ENCODE measurements at places on chromosomes 1 and 21. TPM values are rescaled to one million over a fixed set of nuclear protein-coding genes. Genes with fewer than 3 reads are reported as not detected.

GSTM5 gene
- 0.42 TPM for total RNA-seq

APOBEC4 gene
- total RNA-seq = not detected

DNA sequence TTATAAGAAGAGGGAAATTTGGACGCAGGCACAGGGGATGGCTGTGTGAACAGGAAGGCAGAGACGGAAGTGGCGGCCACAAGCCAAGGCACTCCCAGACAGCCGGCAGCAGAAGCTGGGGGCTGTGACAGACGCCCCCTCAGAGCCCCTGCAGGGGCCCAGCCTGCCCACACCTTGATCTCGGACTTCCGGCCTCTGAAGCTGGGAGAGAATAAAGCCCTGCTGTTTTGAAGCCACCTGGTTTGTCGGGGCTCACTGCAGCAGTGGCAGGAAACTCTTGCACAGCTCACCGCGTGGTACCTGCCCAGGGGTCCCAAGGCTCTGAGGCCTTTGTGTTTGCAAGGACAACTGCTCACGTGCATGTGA lies 13.7 kb downstream of the MEGF6 start:
- no peak for DNase-seq

DNA sequence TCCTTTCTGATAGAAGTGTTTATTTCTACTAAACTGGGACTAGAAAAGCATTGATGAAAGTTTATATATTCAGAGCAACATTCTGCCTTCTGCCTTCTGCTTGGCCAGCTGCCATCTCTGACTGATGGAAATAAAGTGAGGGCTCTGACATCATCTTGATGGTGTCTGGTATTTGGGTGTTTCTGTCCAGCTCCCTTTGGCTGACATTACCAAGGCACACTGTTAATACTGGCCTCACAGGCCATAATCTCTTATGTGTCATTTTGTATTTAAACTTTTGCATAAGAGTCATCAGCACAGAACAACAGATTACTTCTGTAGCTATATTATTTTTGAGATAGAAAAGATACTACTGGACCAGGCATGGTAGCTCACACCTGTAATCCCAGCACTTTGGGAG lies 216.9 kb downstream of the RYR2 start:
- no peak for DNase-seq

SELE gene
- total RNA-seq = not detected

DNA sequence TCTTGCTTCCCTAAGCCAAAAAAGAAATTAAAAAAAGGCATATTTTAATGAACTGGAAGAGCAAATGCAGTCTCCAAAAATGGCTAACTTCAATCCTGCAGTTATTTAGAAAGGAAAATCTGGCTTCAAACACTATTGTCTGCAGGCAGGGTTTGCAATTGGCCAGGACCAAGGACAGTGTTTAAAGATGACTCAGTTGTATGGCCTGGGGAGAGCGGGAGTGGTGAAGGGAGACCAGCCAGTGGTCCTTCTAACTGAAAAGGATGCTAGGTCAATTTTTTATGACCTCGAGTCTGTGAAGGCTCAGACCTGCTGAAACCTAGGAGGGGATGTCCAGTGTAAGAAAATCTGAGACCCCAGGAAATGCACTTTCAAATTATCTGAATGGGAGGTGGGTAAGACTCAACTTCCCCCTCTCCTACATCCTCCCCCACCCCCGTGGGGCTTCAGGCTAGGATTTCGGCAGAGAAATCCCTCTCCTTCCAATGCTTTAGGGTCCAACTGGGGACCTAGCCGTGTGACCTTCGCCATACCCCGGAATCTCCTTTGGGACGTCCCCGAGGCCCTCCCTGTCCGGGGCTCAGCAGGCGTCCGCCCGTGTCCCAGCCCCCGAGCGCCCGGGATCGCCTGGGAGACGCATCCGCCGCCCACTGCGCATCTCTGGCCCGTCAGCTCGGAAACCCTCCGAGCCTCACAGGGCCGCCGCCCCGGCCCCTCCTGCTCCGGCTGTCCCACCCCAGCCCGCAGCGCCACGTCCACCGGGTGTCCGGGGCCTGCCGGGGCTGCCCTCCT lies 602 bp upstream of the RIMKLA start:
- DNase-seq = no peak

DNA sequence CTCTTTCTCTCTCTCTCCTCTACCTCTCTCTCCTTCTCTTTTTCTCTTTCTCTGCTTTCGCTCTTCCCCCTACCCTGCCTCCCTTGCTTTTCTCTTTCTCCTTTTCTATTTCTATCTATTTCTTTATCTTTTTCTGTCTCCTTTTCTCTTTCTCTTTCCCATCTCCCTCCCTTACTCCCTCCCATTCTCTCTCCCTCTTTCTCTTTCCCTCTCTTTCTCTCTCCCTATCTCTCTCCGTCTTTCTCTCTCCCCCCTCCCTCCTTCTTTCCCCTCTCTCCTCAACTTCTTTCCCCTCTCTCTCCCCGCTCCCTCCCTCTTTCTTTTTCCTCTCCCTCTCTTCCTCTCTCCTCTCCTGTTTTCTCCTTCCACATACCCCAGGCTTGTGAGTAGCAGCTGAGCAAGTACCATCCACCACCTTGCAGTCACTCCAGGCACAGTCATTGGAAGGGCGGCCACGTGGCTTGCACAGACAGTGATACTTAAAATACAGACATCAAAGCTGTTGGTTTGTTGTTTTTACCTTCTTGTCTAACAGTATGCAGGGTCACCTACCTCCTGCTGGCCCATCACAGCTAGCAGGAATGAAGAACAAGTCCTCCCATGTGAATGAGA lies 209.1 kb upstream of the COA6 start:
- no peak for DNase-seq

HES3 gene
- not detected for total RNA-seq

WLS gene
- 0.62 TPM for total RNA-seq

GRCh38 chr1:212773011-212773410 lies 18.6 kb downstream of the NSL1 start:
- no peak for DNase-seq

RNU5D-1 gene
- not detected for total RNA-seq

CRP gene
- total RNA-seq = not detected

LMOD1 gene
- total RNA-seq = not detected

- DNase-seq = no peak
Observed at GRCh38 chr21:35420656-35421055, 371.6 kb upstream of the RUNX1 start.

DNA sequence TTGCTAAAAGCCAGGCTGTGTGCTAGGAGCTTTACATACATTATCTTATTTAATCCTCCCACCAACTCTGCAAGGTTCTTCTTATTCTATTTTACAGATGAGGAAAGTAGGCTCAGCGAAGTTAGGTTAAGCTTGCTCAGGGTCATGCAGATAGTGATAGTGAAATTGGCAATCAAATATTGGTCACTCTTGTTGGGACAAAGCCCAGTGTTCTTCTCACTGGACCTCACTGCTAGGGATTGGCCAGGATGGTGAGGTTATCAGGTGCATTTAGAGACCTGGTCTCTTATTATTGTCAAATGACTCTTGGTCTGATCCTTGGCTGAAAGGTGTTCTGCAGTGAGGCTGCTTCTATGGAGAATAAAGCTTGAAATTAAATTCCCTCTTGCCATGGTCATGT lies 145.1 kb downstream of the CNIH3 start:
- no peak for DNase-seq

DNA sequence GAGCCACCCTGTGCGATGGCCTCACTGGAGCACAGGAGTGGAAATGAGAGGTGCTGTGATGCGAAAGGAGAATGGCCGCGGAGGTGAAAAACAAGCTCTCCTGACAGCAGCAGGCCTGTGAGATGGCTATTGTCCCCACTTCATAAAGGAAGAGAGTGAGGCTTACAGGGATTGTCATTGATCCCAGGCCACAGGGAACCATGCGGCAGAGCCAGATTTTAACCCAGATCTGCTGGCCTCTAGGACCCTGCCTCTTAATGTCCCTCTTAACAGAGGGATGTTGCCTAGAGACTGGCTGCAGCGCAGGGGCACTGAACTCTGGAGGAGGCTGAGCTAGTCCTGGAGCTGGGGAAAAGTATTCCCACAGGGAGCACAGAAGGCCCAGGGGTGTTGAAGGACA lies 3.1 kb upstream of the SYTL1 start:
- no peak for DNase-seq

Data from naive thymus-derived CD4-positive, alpha-beta T cell (primary cell).